ENCODE measurements at places on chromosomes 5 and 9. TPM values are rescaled to one million over a fixed set of nuclear protein-coding genes. Genes with fewer than 3 reads are reported as not detected.

NOXA1 gene
- 15.3 TPM for total RNA-seq

PTPN3 gene
- total RNA-seq, result 3.7 TPM

F2RL2 gene
- 0.16 TPM for total RNA-seq

NUTM2F gene
- total RNA-seq, result not detected

NDUFS6 gene
- 33.0 TPM for total RNA-seq

MYO10 gene
- 88.0 TPM for total RNA-seq

- no peak overlapping the region for H3K4me3 ChIP-seq
- no peaks in the 10 kb centered on the region for H3K27me3 ChIP-seq
- no peak overlapping the region for H3K27ac ChIP-seq
Observed at GRCh38 chr5:73770172-73771025, 144.4 kb downstream of the ARHGEF28 start.

DNA sequence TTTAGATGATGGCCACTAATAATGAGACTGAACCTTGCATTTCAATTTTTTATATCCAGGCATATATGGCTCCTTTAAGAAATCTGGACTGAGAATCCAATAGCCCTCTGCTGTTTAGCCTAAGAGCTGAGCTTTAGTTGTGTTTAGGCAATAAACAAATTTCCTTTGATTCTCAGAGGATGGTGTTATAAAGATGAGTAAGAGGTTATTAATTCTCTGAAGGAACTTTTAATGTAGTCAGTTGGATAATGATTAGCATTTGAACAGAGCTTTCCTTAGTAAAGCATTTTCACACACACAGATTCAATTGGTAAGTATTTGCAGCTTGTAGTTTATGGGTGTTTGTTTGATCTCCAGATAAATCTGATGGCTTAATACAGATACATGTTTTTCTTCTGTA is 149.6 kb downstream of the PRR16 start:
- DNase-seq, result no peak
- no peak overlapping the region for H3K4me3 ChIP-seq
- H3K27ac ChIP-seq, result no peak overlapping the region
- H3K4me1 ChIP-seq, result no peaks in the 10 kb centered on the region
- no peaks in the 10 kb centered on the region for H3K36me3 ChIP-seq

- no peaks in the 10 kb centered on the region for H3K4me1 ChIP-seq
- H3K27me3 ChIP-seq, result no peaks in the 10 kb centered on the region
- no peak for DNase-seq
- no peaks in the 10 kb centered on the region for H3K36me3 ChIP-seq
Observed at GRCh38 chr5:108064302-108064701, 317.6 kb downstream of the FBXL17 start.

DNA sequence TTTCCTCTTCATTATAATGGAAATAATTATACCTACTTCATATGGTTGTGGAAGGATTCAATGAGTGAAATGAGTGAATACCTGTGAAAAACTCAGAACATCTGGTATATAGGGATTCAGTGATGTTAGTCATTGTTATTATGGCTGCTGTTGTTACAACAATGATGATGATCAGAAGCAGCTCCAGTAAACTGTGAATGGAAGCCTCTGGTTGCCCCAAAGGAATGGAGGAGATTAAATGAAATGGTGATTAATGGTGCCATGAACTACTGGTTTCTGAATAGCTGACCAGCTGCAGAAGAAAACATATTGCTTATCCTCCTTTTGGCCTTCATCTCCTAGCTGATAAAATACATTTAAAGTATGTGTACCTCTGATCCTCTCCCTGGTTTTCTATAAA is 372.0 kb downstream of the ARHGEF28 start:
- no peak for DNase-seq
- H3K4me3 ChIP-seq, result no peak overlapping the region
- no peaks in the 10 kb centered on the region for H3K27me3 ChIP-seq
- no peak overlapping the region for H3K27ac ChIP-seq
- H3K4me1 ChIP-seq, result peaks cover 24% of the 10 kb centered on the region

DNA sequence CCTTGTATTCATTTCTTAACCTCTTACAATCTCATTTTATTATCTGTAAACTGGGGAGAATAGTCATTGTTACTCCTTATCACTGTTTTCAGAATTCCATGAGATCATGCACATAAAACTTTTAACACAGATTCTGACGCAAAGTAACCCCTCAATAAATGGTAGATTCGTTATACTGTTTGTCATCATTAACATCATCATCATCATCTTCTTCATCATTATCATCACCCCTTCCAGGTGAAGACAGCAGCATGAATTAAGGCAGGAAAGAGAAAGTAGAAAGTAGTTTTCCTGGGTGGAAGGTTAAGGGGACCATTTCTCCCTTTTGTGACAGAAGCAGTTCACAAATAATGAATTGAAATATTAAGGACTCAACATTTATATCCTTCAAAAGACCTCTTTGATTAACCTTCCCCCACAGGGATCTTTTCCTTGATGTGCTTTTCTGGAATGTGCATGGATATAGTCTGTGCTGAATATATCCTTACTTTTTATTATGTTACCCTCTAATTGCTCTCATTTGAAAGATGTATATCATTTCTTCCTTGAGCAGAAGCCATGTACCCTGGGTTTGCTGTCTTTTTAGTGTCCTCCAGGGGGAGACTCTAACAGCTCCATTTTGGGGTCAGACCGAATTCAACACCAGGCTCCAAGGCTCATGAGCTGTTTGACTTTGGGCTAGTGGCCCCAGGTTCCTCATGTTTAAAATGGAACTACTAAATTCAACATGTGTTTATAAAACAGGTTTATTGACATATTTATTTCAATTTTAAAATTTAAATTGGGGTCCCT is 1029.9 kb upstream of the WWC1 start:
- DNase-seq, result no peak
- H3K27me3 ChIP-seq, result no peaks in the 10 kb centered on the region
- no peaks in the 10 kb centered on the region for H3K36me3 ChIP-seq

DNA sequence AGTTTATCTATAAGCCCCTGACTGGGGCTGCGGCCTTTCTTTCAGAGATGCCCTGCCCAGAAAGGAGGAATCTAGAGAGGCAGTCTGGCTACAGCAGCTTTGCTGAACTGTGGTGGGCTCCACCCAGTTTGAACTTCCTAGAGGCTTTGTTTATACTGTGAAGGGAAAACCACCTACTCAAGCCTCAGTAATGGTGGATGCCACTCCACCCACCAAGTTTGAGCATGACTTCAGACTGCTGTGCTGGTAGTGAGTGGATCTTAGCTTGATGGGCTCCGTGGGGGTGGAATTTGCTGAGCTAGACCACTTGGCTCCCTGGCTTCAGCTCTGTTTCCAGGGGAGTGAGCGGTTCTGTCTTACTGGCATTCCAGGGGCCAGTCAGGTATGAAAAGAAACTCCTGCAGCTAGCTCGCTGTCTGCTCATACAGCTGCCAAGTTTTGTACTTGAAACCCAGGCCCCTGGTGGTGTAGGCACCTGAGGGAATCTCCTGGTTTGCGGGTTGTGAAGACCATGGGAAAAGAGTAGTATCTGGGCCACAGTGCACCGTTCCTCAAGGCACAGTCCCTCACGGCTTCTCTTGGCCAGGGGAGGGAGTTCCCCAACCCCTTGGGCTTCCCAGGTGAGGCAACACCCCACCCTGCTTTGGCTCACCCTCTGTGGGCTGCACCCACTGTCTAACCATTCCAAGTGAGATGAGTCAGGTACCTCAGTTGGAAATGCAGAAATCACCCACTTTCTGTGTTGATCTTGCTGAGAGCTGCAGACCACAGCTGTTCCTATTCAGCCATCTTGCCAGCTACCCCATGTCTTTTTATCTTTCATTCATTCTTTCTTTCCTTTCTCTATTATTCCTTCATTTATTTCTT is 211.8 kb upstream of the C9orf72 start:
- no peaks in the 10 kb centered on the region for H3K36me3 ChIP-seq
- no peak overlapping the region for H3K4me3 ChIP-seq
- H3K27ac ChIP-seq, result no peak overlapping the region

DNA sequence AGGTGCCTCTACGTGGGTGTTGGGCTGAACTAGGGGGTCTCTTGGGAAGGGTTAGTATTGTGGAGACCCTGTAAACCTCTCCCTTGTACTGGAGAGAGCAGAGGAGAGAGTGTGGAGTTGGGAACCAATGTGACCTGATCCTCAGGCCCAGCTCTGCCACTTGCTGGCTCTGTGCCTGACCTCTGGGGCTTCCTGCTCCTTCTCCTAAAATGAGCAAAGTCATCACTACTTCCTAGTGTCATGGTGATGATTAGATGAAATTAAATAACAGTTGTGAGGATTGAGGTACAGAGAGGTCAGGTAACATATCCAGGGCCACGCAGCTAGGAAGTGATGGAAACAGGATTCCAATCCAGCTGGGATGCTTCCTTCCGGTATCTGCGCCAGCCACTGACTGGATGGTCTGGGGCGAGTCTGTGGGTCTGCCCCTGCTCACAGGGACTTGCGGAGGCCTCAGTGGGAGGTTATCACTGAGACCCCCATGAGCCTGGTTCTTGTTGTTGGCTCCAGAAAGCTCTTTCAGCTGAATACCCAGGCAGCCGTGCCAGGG is 9.2 kb downstream of the GALNT10 start:
- no peak overlapping the region for H3K4me3 ChIP-seq
- no peak for DNase-seq
- H3K27ac ChIP-seq, result no peak overlapping the region
